ENCODE measurements at places on chromosomes 3 and 15.
A peak's percentile ranks its signal among the peaks of the same experiment; 100 is the strongest.

DNA sequence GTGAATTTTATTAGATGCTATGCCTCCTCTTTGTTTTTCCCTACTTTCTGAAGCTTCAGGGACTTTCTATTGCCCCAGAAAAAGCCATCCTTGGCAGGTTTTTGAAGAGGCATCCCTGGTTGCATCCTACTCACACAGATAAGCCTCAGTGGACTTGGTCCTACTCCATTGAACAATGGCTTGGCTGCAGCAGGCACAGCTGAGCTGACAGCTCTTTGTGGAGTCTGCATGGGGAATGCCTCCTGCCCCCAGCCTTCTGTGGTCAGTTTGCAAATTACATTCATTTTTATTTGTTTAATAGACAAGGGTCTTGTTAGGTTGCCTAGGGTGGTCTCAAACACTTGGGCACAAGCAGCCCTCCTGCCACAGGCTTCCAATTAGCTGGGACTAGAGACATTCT is 69.7 kb downstream of the NPAP1 start:
- no peak for DNase-seq

DNA sequence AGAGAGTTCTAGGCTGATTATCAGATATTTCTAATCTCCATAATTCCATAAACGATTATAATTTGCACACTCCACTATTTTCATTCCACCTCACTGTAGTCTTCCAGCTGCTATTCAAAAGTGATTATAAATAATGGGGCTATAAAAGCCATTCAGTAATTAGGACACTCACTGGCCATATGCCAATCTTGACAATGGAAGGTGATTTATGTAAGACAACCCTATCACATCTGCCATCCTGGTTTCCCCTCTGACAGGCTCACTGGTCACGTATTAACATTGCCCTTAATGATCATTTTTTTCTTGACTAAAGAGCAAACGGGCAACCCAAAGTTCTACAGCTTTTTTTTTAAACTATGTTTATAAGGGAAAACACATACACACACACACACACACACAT is 402.4 kb downstream of the MAGI1 start:
- DNase-seq = no peak

DNA sequence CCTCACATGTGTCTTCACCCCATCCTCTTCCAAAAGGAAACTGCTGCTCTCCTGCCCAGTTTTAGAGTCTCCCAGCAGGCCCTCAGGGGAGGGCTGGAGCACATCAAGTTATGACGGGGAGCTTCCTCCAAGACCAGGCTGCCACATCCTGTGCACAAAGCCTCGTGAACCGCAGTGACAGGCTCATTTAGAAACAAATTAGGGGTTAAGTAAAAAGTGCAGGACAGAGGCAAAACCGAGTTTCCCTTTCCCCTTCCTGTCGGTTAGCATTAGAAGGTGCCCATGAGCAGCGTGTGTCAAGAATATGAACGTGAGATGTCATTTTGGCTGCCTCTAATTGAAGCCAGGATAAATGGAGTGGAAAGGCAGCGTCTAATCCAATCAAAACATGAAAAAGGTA is 199.7 kb downstream of the ARRDC4 start:
- DNase-seq = peak; percentile 8

DNA sequence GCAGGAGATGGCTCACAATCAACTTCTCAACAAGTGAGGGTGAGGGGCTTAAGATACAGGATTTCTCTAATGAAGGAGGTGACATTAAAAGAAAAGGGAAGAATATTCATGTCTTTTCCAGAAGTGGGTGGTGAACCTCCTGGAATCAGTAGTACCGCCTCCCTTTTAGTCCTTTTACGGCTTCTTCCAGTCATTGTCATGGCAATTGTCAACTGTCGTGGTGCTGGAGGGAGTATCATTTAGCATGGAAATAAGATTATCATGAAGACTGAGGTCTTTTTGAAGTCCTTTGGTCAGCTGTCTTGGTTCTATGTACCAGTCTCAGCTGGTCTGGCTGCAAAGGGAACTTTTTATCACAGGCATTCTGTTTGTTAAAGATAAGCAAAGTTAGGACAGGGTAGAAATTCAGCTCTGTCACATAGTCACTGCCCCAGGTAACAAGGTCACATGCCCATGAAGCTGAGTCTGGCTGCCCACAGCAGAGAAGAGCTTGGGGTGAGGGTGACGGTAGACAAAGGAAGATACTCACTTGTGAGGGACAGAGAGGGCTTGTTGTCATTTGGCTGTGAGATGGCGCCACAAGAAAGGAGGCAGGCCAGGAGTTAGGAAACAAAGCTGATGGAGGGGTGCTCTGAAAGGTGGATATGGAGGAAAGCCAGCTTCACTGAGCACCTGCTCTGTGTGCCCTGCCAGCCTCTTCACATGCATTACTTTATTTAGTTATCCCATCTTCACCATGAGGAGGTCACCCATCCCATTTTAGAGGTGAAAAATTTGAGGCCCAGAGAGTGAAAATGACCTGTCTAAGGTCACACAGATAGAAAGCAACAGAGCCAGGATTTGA is 228.2 kb upstream of the TRIM42 start:
- no peak for DNase-seq

DNA sequence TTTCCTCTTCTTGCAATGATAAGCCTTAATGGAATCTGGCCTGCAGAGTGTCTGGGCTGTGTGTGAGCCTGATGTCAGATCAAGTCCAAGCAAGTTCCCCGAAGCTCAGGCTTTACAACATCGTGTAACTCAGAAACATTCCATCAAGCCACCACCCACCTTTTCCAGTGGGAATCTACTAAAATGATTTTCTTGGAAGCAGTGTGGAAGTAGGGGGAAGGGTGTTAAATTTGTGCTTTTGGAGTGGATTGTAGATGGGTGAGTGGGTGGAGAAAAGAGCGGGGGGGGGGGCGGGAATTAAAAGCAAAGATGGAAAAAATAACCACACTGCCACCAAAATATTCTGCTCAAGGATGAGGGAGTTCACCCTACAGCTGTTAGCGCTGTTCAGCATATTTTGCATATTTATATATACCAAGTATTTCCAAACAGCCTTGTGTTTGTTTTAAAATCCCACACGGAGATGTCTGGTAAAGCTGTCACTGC is 53.6 kb downstream of the VGLL3 start:
- no peak for DNase-seq

- DNase-seq = no peak
These were observed 107.1 kb upstream of the UBE2E2 start for GRCh38 chr3:23096041-23096440.

DNA sequence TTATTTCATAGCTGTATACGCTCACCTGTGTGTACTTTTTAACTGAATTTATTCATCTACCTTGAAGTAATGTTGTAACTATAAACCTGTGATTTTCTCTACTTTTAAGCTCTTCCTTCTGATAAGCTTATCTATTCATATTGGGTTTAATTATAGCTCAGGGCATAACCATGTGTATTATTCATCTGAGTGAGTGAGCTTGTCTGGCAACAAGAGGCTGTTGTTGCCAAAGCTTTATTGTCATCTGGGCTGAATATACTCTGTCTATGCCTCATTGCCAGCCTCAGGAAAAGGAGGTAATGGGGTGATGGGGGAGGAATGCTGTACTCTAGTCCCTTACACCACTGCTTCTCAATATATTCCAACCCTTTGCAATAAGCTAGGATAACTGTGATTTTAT is 292.4 kb downstream of the UBE2E2 start:
- no peak for DNase-seq

DNA sequence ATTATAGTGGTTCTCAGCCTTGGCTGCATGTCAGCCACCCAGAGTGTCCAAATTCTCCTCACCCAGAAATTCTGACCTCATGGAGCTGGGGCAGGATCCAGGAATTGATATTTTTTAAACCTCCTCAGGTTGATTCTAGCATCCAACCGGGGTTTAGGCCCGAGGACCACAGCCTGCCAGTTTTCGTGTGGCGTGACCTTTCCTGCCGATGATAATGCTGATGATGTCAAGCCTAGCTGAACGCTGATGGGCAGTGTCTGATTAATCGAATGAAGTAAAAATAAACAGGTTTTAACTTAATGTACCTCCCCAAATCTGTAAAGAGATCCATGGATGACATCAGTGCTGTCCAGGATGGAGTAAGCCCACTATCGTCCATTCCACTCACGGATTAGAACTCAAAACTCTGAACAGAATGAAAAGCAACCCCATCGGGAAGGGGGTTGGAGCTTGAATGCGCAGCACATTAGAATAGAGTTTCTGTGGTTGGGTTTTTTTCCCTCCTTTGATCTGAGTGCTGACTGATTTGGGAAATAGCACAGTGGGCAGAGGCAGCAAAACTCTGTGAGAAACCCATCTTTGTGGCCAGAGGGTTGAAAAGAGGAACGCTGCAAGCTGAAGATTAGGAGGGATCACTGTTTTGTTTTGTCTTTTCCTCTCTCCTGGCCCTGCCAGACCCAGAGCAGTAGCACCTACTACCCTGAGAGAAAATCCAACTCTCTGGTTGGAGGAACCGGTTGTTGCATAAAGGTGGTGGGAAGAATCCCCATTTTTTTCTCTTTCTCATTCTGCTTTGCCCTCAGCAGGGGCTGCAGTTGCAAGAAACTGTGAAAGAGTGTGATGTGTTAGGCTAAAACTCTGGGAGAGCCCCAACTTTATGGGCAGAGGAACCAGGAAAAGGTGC is 153.9 kb downstream of the APBA2 start:
- no peak for DNase-seq

DNA sequence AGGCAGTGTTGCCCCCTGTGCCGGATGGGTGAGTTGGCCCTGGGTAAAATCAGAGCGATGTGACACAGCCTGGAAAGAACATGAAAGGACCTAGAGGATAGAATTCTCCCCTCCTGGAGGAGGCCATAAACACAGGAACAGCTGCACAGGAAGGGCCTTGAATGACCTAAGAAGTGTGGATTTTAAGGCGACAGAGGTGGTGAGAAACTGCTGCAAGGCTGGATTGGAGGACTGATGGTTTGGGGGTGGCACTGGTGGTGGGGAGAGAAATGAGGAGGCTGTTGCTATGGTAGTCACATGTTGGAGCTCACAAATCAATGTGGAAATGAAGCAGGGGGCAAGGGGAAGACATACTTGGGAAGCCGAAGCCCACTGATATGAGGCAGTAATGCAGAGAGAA is 13.8 kb downstream of the XIRP1 start:
- DNase-seq = no peak

All from activated CD4-positive, alpha-beta T cell treated with anti-CD3 and anti-CD28 coated beads, Interleukin-2, amount 50 U/mL, for 24 hours (primary cell).